GM23338 (cell line): ENCODE measurements at places on chromosomes 4 and X. TPM values are rescaled to one million over a fixed set of nuclear protein-coding genes. Genes with fewer than 3 reads are reported as not detected.

CCNA2 gene
- 160 and 167 TPM in 2 replicates for total RNA-seq

UGDH gene
- total RNA-seq, result 69.8 and 81.3 TPM in 2 replicates

GRCh38 chr4:153364061-153364460 lies 19.6 kb downstream of the MND1 start:
- DNase-seq, result no peak

DNA sequence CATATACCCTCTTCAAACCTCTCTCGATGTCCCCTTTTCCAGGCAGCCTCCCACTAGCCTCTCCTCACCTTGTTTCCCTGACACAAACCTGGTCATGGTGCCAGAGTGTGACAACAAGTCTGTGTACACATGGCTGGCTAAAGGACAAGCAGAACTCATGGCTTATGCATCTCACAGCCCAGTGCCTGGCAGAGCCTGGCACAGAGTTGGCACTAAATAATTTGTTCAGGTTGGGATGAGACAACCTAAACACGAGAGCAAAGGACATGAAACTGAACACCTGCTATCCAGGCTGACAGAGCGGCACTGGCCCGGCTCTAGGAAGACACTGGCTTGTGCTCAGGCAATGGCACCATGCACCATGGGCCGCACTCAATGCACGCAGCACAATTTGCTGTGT lies 48.2 kb upstream of the FGFBP2 start:
- DNase-seq, result no peak

DNA sequence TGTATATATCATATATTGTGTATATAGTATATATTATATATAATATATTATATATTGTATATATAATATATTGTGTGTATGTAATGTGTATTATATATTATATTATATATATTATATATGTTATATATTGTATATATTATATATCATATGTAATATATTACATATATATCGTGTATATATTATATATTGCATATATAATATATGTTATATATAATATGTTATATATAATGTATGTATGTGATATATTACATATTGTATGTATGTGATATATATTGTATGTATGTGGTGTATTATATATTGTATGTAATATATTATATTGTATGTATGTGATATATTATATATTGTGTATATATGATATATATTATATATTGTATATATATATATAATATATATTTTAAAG lies 30.5 kb downstream of the RAB40A start:
- no peak for DNase-seq
